ENCODE measurements at places on chromosomes 3 and 15.

DNA sequence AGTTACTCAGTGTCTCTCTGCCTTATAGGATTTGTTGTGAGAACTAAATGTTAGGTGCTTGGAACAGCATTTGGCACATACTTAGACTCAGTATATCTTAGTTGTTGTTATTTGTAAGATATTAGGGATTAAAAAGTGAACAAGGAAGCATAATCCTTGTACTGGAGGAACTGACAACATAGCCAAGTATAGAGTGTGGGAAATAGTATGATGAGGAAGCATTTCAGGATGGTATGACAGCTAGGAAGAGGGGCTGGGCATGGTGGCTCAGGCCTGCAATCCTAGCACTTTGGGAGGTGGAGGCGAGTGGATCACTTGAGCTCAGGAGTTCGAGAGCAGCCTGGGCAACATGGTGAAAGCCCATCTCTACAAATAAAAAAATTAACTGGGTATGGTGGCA lies 16.6 kb upstream of the GCNT3 start:
- DNase-seq, result no peak

DNA sequence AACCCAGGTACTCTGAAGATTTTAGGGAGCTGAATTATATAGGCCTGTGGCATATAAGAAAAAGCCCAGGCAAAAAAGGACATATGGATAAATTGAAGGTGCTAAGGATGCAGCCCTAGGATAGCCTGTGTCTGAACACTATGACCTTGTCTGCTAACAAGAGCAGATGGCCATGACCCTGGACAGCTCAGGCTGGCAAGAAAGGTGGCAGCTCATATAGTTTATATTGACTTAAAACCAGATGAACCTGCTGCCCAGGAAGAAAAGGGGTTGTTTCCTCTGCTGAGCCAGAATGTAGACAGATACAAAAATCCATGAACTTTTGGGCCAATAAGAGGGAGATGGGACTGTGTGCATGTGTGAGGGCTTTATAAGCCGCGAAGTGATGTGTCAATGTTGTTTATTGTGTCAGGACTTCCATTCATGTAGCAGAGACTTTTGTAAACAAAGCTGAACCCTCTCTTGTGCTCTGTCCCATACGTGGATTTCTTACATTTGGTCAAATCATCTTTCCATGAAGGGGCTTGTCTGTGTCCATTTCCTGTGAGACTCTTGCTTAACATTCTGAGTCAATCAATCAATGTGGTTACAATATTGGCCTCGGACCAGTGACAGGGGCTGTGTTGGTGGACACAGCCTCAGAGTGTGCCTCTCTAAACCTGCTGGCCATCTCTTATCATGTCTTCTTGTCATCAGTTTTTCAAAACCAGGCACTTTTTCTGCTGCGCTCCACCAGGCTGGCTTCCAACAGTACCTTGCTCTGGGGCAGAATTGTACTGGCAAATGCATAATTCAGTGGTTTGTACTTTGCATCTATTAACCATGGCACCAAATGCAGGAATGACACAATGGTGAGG lies 321.2 kb downstream of the WDR72 start:
- no peak for DNase-seq

GRCh38 chr3:190193210-190193609 lies 72.5 kb upstream of the P3H2 start:
- no peak for DNase-seq

- no peak for DNase-seq
Measured at GRCh38 chr15:95175914-95176658, 944.7 kb downstream of the MCTP2 start.

- DNase-seq, result no peak
Measured at GRCh38 chr3:17050071-17050470, 165.3 kb downstream of the PLCL2 start.

DNA sequence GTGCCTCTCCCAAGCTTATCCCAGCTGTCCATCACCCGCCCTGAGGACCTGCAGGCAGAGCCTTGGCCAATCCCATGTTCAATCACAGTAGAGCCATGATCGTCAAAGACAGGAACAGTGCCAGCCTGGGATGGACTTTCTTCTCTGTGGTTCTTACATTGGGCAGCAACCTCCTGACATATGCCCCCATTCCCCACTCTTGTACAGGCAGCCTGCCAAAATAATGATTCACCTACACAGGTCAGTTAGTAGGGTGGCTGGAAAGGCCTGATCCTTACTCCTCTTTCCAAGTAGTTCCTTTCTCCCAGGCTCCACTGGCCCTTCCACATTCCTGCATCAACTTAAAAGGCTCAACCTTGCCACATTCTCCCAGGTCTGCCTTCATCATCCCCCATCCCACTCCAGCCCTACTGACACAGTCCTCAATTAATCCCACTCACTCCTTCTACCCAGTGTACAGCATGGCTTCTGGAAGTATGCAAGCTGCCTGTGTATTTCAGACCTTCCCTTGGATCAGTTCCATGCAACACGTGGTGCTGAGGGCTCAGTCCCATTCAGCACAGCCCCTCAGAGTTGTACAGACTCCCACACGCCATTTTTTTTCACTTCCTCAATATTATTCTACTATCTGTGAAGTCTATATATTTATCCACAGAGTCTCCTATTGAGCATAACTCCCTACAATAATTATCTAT lies 189.8 kb downstream of the NTRK3 start:
- no peak for DNase-seq

DNA sequence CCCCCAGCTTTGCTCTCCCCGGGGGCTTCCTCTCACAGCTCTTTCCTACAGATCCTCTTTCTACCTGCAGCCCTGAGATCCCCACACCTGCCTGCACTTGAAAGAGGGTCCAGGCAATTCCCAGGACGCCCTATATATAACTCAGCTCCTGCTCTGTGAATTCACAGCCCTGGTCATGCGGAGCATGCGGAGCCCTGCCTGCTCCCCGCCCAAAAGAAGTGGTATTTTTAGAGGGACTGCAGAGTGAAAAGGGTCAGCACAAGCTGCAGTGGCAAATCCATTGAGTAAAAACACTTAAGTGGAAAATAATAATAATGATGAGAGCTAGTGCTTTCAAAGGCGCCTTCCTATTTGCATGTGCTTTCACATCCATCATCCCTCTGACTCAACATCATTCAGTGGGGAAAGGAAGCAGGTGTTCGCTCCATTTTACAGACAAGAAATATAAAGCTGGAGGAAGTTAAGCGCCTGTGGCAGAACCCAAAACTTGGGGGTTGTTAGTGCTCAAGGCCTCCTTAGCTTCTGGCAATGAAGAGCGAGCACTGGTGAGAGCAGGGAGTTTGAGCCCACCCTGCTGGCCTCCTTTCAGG lies 76.3 kb upstream of the LIPC start:
- DNase-seq, result no peak

- no peak for DNase-seq
Measured at GRCh38 chr3:141542989-141543388, 56.2 kb downstream of the RASA2 start.

GRCh38 chr3:7025581-7026300 lies 164.8 kb downstream of the GRM7 start:
- no peak for DNase-seq

All from T-helper 2 cell (primary cell).